ENCODE measurements at places on chromosomes 12 and 14.

DNA sequence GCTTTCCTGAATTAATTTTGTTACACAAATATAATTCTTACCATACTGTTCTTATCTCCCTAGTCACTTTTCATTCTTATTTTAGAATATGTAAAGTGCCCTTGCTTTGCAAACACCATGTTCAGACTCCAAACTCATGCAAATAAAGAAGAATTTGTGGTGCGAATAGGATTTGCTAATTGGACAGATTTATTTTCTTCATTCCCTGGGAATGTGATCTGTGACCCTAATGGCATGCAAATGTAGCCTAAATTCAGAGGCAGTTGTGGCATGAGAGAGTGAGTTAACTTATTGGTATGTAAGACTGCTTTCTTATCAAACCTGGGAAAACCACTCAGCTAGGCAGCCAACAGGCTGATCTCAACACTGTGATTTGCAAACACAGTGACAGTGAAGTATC lies 10.0 kb downstream of the CAPZA3 start:
- no peak for DNase-seq

DNA sequence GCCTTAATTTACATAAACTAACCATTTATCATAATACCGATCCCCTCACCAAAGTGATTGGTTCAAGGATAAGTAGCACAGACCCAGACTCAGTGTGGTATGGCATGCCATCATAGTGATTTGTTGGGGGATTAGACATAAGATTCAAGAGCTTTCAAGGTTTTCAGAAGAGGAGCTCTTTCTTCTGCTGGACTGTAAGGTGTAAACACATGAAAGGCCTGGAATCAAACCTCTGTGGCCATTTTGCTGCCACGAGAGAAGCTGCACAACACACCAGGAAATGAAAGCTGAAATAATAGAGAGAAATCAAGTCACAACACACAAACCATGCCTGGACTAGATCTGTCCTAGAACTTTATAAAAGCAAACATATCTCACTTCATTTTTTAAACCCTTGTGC lies 30.8 kb downstream of the BTG1 start:
- DNase-seq: no peak

- no peak for DNase-seq
Measured at GRCh38 chr14:96139169-96139568, 65.5 kb upstream of the BDKRB2 start.

DNA sequence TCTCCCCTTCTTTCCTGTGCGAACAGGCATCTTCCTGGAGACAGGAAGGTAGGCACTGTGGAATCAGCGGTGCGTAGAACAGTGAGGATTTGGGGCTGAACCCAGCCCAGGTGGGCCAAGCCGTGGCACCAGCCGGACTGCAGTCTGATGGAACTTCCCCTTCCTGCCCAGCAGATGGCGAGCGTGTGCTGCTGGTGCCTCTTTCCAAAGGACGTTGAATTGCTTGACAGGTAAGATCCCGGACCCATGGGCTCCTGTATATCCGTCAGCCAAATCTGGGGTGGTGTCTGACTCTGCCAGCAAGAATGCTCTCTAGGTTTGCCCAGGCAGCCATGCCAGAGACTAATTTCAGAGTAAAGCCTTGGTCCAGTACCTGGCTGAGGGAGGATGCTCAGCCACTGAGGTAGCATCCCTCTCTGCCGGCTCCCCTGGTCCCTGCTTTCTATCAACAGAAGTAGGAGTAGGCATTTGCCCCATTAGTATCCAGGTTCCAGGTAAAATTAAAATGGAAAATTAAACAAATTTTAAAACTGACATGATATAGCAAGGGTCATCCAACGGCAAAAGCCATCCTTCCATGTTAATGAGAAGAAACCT lies 21.1 kb upstream of the KCNA5 start:
- DNase-seq: peak; percentile 22

- no peak for DNase-seq
Measured at GRCh38 chr12:115320451-115320850, 636.5 kb upstream of the TBX3 start.

GRCh38 chr14:80202888-80203562 lies 8.3 kb downstream of the DIO2 start:
- peak; percentile 39 for DNase-seq

DNA sequence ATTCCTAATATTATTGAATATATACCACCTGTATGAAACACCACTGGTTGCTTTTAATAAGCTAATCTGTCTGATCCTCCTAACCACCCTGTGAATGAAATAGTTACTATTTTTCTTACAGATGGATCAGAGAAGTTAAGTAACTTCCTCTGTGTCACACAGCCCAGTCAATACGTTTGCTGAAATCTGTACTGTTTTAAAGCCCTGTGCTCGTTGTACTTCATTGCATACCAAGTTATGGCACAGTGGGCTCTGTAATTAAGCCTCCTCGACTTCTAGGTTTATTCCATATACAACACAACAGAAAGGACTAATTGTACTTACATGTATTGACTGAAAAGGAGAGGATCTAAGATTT lies 137.9 kb downstream of the TPH2 start:
- no peak for DNase-seq

- DNase-seq: no peak
Measured at GRCh38 chr12:133129368-133130037, 571 bp downstream of the ZNF891 start.

DNA sequence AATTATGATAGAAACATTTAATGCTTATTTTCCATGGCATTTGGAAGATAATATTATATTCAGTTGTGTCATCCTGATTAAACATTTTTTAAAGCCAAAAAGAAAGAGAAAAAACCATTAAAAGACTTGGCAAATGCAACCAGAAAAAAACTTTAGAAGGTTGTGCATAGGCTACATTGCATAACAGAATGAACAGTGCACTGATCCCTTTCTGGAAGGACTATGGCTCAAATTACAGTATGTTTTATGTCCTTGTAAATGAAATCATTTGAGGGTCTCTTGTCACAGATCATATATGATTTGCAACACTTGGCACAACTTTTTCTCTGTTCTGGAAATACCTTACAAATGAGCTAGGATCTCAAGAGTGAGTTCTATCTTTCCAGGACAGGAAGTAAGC lies 275.2 kb upstream of the FLRT2 start:
- DNase-seq: no peak

- DNase-seq: no peak
Measured at GRCh38 chr12:128819293-128820144, 4.2 kb downstream of the SLC15A4 start.

GRCh38 chr12:85448548-85449139 lies 168.6 kb downstream of the ALX1 start:
- DNase-seq: no peak

DNA sequence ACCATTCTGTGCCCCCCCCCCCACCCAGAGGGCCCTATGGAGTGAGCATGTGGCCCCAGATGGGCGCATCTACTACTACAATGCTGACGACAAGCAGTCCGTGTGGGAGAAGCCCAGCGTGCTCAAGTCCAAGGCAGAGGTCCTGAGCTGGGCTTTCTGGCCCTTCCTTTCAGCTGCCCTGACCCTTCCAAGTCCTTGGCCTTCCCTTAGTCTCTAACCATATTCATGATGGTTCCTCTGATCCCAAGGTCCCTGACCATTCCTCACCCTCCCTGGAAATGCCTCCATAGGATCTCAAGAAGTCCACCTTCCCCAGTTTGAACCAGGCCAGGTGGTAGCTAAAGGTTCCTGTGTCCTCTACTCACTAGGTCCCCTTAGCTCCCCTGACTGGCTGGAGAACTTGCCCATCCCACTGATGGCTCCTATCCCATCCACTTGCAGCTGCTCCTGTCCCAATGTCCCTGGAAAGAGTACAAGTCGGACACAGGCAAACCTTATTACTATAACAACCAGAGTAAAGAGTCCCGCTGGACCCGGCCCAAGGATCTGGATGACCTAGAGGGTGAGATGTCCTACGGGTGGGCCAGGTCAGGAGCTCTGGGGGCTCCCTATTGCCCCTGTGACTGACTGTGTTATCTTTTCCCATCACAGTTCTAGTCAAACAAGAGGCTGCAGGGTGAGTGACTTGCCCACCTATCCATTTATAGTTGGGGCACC lies 9.8 kb downstream of the PRPF40B start:
- no peak for DNase-seq

GRCh38 chr12:48910196-48910595 lies 15.1 kb downstream of the FKBP11 start:
- DNase-seq: no peak

DNA sequence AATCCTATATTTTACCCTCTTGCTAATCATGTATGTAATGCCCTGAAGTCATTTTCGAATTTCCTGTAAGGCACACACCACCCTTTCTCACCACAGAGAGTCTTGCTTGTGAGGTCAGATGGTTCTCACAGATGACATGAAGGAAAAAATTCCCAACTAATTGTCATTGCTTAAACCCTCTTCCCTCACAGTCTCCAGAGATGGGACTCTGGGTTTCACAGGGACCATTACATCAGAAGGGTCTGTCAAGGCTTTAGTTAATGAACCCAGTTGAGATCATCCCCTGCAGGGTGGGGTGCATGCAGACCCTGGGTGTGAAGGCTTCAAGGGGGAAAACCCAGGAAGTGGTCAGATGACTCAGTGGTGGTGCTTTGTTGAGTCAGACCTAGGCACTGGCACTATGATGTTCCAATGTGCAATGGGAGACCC lies 229.6 kb downstream of the BCAT1 start:
- DNase-seq: no peak

DNA sequence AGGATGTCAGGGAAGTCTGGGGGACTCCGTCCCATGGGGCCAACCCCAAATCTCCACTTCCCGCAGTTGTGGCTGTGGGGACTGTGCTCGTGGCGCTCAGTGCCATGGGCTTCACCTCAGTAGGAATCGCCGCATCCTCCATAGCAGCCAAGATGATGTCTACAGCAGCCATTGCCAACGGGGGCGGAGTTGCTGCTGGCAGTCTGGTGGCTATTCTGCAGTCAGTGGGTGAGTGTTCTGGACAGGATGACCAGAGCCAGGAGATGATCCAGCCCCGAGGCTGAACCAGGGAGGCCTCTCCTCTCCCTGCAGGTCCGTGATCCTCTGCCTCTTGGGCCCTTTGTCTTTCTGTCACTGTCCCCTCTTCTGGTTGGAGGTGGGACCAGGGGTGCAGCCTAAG lies 8.8 kb upstream of the IFI27 start:
- no peak for DNase-seq

DNA sequence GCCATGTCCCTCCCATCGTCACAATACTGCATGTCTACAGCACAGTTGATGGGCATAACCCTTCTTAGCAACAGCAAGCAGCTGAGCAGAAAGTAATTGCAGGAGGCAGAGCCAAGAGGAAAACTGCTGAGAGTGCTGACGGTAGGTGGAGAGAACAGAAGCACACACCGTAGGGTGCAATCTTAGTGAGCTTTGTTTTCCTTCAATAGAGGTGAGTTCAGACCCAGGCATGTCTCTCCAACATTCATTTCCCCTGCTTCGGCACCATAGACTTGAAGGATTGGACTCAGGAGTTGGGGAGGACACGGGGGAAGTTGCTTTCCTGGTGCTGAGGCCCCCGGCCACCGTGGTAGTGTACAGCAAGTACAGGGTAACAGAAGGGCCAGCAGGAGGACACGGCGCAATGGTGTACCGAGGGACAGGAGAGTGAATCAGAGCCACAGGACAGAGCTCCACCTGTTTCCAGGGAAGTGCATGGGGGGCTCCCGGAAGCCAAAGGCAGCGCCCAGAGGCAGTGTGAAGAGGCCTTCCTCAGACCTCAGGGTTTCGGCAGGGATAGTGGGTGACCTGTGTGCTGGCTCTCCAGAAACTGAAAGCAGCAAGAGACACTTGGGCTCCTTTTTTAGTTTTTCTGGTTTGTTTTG lies 36.3 kb upstream of the SINHCAF start:
- DNase-seq: peak; percentile 66

DNA sequence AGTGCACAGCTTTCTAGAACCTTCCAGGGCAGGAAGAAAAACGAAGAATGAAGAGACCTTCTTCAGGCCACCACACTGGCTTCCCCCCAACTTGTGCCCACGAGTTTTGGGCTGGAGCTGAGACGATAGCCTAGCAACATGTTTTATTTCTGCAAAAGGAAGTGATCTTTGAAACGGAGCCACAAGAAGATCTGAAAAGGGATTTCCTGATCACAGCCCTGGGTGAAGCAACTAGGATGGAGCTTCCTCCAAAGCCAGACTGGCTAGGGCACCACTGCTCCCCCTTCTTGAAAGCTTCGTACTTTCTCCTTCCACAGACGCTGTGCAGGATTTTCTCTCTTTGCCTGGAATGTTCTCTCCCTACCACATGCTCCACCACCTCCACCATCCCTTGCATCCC lies 418.3 kb downstream of the MED13L start:
- DNase-seq: no peak

GRCh38 chr12:41274643-41275042 lies 86.5 kb downstream of the PDZRN4 start:
- DNase-seq: no peak

DNA sequence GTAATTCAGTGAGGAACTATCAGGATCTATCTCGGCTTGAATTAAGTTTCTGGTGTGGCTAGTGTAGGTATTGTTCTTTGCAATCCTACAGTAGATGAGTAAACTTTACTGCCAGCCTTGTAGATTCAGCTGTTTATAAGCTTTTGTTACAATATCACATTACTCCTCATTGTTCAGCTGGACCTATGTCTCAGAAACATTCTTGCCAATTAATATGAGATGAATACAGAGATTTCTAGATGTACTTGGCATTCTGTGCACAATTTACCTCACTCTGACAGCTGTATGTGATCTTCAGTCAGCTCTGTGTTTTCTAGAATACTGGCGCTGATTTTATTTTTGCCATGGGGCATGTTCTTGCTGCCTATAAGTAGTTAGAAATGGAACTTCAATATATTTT lies 55.7 kb downstream of the METTL25 start:
- DNase-seq: no peak

DNA sequence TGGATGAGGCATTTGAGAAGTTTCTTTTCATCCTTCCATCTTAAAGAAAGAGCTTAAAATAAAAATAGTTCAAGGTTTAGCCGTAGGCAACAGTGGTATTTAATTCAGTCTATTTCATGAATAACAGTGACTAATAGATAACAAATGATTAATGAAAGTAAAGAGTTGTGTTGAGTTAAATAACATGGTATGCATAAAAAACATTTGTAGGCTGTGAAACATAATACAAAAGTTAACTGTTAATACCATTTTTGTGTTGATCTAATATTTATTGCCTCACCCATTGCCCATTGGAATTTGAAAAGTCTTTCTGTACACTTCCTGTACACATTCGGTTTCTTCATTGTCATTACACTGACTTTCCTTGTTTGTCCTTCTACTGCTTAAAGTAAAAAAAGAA lies 108.6 kb upstream of the PDE3A start:
- DNase-seq: no peak

GRCh38 chr12:100895192-100895591 lies 100.6 kb downstream of the ANO4 start:
- DNase-seq: no peak

GRCh38 chr14:81324011-81324410 lies 76.1 kb downstream of the STON2 start:
- peak; percentile 81 for DNase-seq

- no peak for DNase-seq
Measured at GRCh38 chr14:65976761-65977404, 509.3 kb upstream of the CCDC196 start.

- no peak for DNase-seq
Measured at GRCh38 chr14:37559386-37559785, 35.7 kb downstream of the FOXA1 start.

DNA sequence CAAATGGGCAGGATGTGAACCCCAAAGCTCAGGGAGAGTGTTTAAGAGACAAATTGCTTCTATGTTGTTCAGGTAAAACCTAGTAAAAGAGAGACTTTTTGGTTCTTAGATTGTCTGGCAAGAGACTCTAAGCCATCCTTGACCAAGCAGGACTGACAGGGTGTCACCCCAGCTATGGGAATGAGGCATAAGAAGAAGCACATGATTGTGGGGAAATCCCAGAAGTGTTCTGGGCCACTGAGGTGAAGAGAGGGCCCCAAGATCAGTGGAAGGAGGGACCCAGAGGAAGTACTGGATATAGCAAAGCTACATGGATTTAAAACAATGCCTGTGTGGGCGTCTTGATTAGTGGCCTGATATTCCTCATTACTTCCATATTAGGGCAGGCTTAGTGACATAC lies 99.0 kb downstream of the SAMD4A start:
- DNase-seq: no peak

Measured in colonic mucosa (tissue), 4 donors.